ENCODE measurements at places on chromosomes 2 and 18. TPM values are rescaled to one million over a fixed set of nuclear protein-coding genes. Genes with fewer than 3 reads are reported as not detected.

The STPG4 gene
- not detected for total RNA-seq

The CMPK2 gene
- total RNA-seq: 7.3 TPM

DNA sequence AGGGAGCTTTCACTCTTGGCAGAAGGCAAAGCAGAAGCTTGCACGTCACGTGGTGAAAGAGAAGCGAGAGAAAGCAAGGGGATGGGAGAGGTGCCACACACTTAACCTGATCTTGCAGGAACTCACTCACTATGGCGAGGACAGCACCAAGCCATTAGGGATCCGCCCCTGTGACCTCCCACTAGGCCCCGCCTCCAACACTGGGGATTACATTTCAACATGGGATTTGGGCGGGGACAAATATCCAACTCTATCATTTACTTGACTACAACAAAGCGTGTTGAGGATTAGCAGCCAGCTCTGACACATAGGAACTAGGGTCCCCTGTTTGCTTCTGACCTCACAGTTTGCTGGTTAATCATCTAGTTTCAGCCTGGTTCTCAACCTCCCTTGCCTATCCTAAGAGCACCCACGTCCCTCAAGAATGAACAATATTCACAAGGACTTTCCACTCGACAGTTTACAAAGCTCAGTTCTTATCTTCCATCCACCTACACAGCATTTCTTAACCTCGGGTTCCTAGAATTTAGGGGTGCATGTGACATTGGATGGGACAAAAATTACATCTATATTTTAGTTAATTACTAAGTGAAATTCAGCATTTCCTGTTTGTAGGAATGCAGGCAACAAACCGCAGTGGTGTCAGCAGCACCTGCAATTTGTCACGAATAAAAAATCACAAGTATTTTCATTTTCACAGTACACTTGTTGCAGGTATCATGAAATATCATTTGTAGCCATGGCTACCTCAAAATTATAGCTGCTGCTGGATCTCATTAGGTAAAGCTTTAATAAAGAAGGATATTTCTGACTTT, 36.0 kb downstream of the LBH start:
- H3K4me1 ChIP-seq: peaks cover 2% of the 10 kb centered on the region
- H3K27ac ChIP-seq: no peak overlapping the region
- H3K36me3 ChIP-seq: no peaks in the 10 kb centered on the region
- no peak overlapping the region for H3K4me3 ChIP-seq
- DNase-seq: no peak

GRCh38 chr18:48975817-48976649, 25.3 kb upstream of the SMAD7 start:
- peak overlapping the region; percentile 48 for H3K4me3 ChIP-seq
- no peaks in the 10 kb centered on the region for H3K27me3 ChIP-seq
- no peaks in the 10 kb centered on the region for H3K36me3 ChIP-seq
- peaks cover 19% of the 10 kb centered on the region for H3K4me1 ChIP-seq
- no peak overlapping the region for H3K27ac ChIP-seq
- DNase-seq: no peak

- H3K27ac ChIP-seq: no peak overlapping the region
- peaks cover 3% of the 10 kb centered on the region for H3K4me1 ChIP-seq
- H3K4me3 ChIP-seq: no peak overlapping the region
- H3K27me3 ChIP-seq: no peaks in the 10 kb centered on the region
These were observed 29.2 kb downstream of the ZNF521 start for GRCh38 chr18:25322806-25323205.

DNA sequence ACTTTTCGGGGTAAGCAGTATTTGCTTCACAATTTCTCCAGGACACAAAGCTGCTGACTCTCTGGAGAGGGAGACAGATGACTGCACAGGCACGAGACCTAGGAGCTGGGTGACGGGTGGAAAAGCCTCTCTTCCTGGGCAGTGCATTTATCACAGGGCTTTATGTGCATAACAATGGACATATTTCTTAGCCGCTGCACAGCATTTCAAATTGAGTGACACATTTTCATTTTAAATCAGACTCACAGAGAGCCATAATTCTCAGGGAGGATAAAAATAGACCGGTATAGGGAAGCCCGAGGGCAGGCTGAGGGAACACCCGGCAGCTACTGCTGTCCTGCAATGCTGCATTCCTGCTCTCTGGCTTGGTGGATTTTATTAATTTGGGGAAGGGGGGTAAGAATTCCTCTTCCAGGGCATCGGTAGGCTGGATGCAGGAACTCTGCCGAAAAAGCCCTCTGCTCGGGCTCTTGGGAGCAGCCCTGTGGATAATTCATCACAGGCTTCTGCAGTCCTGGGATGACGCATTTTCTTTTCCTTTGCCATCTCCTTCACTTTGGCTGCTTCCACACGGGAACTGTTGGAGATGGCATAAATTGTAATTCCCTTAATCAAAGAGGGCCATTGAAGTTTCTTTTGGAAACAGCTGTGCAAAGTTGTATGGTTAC, 108.1 kb upstream of the ACAA2 start:
- no peaks in the 10 kb centered on the region for H3K36me3 ChIP-seq
- H3K27ac ChIP-seq: no peak overlapping the region
- peak; percentile 62 for DNase-seq
- H3K4me1 ChIP-seq: peaks cover 6% of the 10 kb centered on the region
- no peaks in the 10 kb centered on the region for H3K27me3 ChIP-seq
- no peak overlapping the region for H3K4me3 ChIP-seq
